ENCODE measurements at places on chromosomes 5 and 9. TPM values are rescaled to one million over a fixed set of nuclear protein-coding genes. Genes with fewer than 3 reads are reported as not detected.

The AFAP1L1 gene
- 46.6 TPM for total RNA-seq

The HNRNPA0 gene
- 17.0 TPM for total RNA-seq

The SLC45A2 gene
- not detected for total RNA-seq

The TIMD4 gene
- total RNA-seq: not detected

The SLC34A1 gene
- total RNA-seq: 0.12 TPM

The PCDHGB4 gene
- total RNA-seq: 7.9 TPM

The PCDHA1 gene
- total RNA-seq: not detected

The PCAT7 gene
- not detected for total RNA-seq

DNA sequence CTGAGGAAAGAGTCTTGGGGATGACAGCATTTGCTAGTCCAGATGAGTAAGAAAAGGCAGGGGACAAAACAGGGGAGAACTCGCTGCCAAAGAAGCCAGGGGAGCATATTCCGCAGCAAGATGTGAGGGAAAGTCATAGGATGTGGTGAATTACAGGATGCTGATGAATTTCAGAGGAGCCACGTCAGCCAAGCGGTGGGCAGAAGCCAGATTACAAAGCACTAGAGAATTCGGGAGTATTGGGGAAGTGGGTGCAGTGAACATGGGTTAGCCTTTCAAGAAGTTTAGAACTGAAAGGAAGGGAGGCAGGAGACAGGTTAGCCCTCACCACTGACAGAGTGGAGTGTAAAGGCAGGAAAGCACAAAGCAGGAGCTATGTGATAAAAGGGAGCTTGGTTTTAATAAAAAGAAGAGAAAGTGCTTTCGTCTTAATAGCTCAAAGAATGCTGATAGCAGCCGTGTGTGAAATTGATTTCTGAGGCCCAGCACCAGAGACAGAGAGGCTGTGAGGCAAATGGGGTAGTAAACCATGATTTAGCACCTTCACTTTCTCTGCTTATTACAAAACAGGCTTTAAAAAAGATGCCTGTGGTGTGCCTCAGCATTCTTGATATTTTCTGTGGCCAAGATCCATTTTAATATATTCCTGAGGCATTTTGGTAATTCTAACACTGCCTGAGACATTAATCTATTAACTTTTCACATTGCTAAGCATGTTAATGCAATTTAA lies 16.9 kb downstream of the ADAMTSL1 start:
- H3K27ac ChIP-seq: no peak overlapping the region
- DNase-seq: no peak
- H3K27me3 ChIP-seq: no peaks in the 10 kb centered on the region
- H3K36me3 ChIP-seq: no peaks in the 10 kb centered on the region
- H3K4me1 ChIP-seq: no peaks in the 10 kb centered on the region
- H3K4me3 ChIP-seq: peak overlapping the region; percentile 28

- no peak overlapping the region for H3K4me3 ChIP-seq
- no peaks in the 10 kb centered on the region for H3K4me1 ChIP-seq
- no peak overlapping the region for H3K27ac ChIP-seq
- DNase-seq: no peak
- no peaks in the 10 kb centered on the region for H3K36me3 ChIP-seq
These were observed 68.4 kb downstream of the ANXA1 start for GRCh38 chr9:73219985-73220626.

GRCh38 chr5:55187370-55187769 lies 14.4 kb upstream of the CDC20B start:
- no peak overlapping the region for H3K27ac ChIP-seq
- no peaks in the 10 kb centered on the region for H3K36me3 ChIP-seq
- H3K4me3 ChIP-seq: no peak overlapping the region

GRCh38 chr5:65728218-65728617 lies 6.2 kb downstream of the NLN start:
- no peak overlapping the region for H3K27ac ChIP-seq
- no peaks in the 10 kb centered on the region for H3K36me3 ChIP-seq
- H3K27me3 ChIP-seq: no peaks in the 10 kb centered on the region
- no peak for DNase-seq
- H3K4me1 ChIP-seq: peaks cover 3% of the 10 kb centered on the region

GRCh38 chr9:25519286-25519685 lies 159.0 kb downstream of the TUSC1 start:
- no peak overlapping the region for H3K27ac ChIP-seq
- H3K4me1 ChIP-seq: no peaks in the 10 kb centered on the region
- no peaks in the 10 kb centered on the region for H3K27me3 ChIP-seq

GRCh38 chr5:16406630-16407029 lies 59.0 kb downstream of the ZNF622 start:
- no peak for DNase-seq
- no peaks in the 10 kb centered on the region for H3K36me3 ChIP-seq
- no peak overlapping the region for H3K4me3 ChIP-seq
- H3K4me1 ChIP-seq: no peaks in the 10 kb centered on the region
- H3K27ac ChIP-seq: no peak overlapping the region

DNA sequence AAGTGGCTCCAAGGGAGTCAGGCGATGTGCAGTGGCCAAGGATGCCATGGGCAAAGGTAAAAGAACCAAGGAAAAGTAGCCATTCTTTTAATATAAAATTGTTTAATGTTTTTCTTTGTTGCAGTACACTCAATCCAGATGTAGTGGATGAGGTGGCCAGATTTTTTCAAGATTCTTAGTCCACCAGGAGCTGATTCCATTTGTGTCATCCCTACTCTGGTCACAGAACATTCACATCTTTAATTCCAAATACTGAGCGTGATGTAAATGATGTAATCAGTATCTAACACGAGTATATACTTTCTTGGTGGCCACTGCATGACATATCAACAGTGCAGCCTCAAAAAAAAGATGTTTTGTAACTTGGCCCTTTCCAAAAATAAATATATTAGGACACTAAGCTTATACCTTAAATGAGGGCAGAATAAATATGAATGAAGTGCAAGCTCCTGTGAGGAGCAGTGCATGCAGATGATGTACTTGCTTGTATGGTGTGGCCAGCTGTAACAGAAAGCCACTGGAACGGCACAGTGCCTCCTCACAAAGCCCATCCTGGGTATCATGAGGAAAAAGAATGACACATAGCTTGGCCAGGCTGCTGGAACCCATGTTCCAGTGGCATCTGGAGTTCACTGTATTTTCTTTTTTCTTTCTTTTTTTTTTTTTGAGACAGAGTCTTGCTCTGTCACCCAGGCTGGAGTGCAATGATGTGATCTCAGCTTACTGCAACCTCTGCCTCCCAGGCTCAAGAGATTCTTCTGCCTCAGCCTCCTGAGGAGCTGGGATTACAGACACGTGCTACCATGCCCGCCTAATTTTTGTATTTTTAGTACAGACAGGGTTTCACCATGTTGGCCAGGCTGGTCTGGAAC lies 6.5 kb upstream of the SPATA24 start:
- peak overlapping the region; percentile 6 for H3K27ac ChIP-seq
- H3K4me1 ChIP-seq: peaks cover 20% of the 10 kb centered on the region
- H3K4me3 ChIP-seq: no peak overlapping the region
- peaks cover 25% of the 10 kb centered on the region for H3K36me3 ChIP-seq

- H3K4me1 ChIP-seq: no peaks in the 10 kb centered on the region
- no peaks in the 10 kb centered on the region for H3K27me3 ChIP-seq
- no peak overlapping the region for H3K4me3 ChIP-seq
- no peak for DNase-seq
These were observed 12.5 kb upstream of the AGXT2 start for GRCh38 chr5:35060236-35060635.

DNA sequence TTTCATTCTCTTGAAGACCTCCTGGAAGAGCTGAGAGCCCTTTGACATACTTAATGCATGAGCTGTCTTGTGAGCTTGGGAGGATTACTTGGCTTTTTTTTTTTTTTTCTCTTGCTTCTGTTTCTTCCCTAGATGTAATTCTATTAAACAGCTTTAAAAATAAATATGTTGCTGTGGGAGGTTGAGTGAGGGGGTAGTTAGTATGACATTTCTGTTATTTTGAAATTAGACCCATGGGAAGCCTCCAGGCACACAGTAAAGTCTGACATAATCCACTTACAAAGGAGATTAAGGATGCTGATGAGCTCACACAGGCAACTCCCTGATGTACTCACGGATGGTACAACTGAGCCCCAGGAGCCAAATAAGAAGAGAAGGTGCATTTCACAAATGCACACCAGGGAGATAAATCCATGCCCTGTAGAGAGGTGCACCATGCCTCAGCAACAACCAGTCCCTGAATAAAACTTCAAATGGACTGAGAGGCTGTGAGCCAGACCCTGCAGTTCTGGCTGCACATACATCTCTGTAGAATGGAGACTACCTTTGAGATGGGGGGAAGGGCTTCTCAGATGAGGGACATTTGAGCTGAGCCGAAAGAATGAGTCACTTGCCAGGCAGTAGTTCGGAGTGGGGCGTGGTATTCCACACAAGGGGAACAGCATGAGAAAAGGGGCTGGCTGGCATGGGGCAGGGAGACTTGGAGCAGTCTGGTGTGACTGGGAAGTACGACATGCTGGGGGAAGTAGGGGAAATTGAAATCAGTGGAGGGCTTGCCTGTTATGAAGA lies 68.7 kb downstream of the ACTL7B start:
- H3K4me1 ChIP-seq: peaks cover 20% of the 10 kb centered on the region
- no peaks in the 10 kb centered on the region for H3K36me3 ChIP-seq
- H3K27me3 ChIP-seq: no peaks in the 10 kb centered on the region
- H3K4me3 ChIP-seq: no peak overlapping the region
- DNase-seq: no peak

GRCh38 chr5:88144219-88145001 lies 124.2 kb downstream of the TMEM161B start:
- peaks cover 50% of the 10 kb centered on the region for H3K4me1 ChIP-seq
- H3K4me3 ChIP-seq: peak overlapping the region; percentile 6
- DNase-seq: no peak

GRCh38 chr9:91803151-91803940 lies 146.7 kb downstream of the ROR2 start:
- no peaks in the 10 kb centered on the region for H3K36me3 ChIP-seq
- H3K4me1 ChIP-seq: no peaks in the 10 kb centered on the region
- H3K4me3 ChIP-seq: no peak overlapping the region
- H3K27ac ChIP-seq: no peak overlapping the region
- no peak for DNase-seq
- peaks cover 7% of the 10 kb centered on the region for H3K27me3 ChIP-seq

GRCh38 chr9:98538626-98539031 lies 170.1 kb downstream of the GABBR2 start:
- no peaks in the 10 kb centered on the region for H3K4me1 ChIP-seq
- no peak overlapping the region for H3K27ac ChIP-seq
- no peak for DNase-seq

GRCh38 chr9:68782546-68782945 lies 77.5 kb downstream of the PIP5K1B start:
- no peak overlapping the region for H3K4me3 ChIP-seq
- DNase-seq: no peak
- H3K36me3 ChIP-seq: no peaks in the 10 kb centered on the region
- no peaks in the 10 kb centered on the region for H3K27me3 ChIP-seq
- H3K27ac ChIP-seq: peak overlapping the region; percentile 14
- peaks cover 57% of the 10 kb centered on the region for H3K4me1 ChIP-seq

DNA sequence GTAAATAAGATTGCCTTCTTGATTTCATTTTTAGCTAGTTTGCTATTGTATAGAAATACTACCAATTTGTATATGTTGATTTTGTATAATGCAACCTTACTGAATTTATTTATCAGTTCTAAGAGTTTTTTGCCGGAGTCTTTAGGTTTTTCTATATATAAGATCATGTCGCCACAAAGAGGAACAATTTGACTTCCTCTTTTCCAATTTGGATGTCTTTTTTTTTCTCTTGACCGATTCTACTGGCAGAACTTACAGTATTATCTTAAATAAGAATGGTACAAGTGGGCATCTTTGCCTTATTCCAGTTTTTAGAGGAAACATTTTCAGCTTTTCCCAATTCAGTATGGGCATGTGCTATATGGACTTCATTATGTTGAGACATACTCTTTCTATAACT lies 624.7 kb upstream of the ACO1 start:
- H3K4me3 ChIP-seq: no peak overlapping the region
- no peak overlapping the region for H3K27ac ChIP-seq
- H3K36me3 ChIP-seq: no peaks in the 10 kb centered on the region
- H3K27me3 ChIP-seq: no peaks in the 10 kb centered on the region
- DNase-seq: no peak

DNA sequence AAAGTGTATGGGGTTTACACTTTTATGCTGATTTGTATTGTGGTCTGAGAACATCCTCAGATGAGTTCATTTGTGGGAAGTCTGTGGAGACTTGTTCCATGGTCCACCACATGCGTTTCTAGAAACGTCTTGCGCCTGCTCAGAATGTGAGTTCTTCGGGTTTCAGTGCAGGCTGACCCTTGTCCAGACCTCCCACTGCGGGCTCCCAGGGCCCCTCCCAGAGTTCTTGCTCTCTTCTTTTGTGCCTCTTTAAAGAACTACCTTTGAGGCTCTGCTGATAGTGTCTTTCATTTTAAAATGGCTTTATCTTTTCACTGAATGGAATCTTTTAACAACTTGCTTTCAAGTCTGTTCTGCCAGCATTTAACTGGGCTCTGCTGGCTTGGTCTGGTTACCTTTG lies 17.6 kb downstream of the NDUFS6 start:
- no peak overlapping the region for H3K4me3 ChIP-seq
- H3K27me3 ChIP-seq: no peaks in the 10 kb centered on the region
- H3K4me1 ChIP-seq: no peaks in the 10 kb centered on the region

DNA sequence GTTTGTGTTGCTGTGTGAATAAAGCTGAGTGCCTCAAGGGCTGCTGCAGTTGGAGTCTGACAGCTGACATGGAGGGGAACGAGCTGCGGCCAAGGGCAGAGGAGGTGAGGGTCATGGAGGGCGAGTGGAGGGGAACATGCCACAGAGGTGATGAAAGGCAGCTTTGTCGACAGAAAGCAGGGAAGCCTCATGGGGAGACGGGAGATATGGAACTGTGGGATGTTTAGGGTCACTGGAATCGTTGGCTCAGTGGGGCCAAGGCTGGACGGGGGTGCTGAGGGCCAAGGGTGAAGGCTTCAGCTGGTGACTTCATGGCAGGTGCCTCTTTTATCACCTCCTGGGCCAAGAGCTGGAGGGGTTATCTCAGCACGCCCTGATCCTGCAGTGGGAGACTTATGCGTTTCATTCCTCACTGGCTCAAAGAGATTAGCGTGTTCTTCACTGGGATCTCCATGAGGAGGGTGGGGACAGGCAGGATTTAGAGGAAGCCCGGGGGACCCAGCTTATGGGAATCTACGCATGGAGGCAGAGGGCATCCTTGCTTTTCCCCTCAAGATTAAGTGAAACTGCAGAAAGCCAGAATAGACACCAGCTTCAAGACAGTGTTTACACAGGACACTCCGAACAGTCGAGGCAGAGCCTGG lies 42.2 kb downstream of the FAM240B start:
- H3K27me3 ChIP-seq: no peaks in the 10 kb centered on the region
- no peak overlapping the region for H3K4me3 ChIP-seq
- H3K27ac ChIP-seq: no peak overlapping the region
- H3K36me3 ChIP-seq: no peaks in the 10 kb centered on the region
- peaks cover 5% of the 10 kb centered on the region for H3K4me1 ChIP-seq

Data from heart right ventricle (tissue), 16 donors.